GM18507 (cell line): ENCODE measurements at places on chromosomes 3 and 15.
A peak's percentile ranks its signal among the peaks of the same experiment; 100 is the strongest.

DNA sequence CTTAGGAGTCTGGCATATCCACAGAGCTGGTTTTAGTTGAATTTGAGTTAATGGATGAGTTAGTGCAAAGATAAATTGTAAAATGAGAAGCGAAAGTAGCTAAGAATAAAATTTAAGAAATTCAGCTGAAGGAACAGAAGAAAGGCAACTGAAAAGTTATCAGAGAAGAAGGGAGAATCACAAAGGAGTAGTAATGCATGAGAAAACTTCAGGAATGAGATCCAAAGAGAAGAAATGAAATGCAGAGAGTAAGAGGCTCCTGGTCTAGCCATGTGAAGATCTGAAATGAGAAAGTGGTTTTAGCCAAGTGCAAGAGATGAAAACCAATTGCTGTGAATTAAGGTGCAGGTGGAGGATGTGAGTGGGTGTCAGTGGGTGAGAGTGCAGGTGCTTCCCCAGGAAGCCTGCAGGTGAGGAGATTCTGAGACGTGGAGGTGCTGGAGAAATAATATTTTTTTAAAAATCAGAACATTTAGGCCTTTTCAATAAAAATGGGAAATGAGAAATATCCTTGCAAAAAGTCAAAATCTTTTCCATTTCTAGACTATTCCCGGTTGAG is 18.5 kb downstream of the KBTBD8 start:
- DNase-seq: no peak

GRCh38 chr3:32614956-32615355 is 44.3 kb upstream of the DYNC1LI1 start:
- DNase-seq: no peak

- DNase-seq: no peak
These were observed 275.1 kb downstream of the PDZRN3 start for GRCh38 chr3:73349657-73350056.

GRCh38 chr3:133884887-133885711 is 10.6 kb downstream of the RAB6B start:
- no peak for DNase-seq

DNA sequence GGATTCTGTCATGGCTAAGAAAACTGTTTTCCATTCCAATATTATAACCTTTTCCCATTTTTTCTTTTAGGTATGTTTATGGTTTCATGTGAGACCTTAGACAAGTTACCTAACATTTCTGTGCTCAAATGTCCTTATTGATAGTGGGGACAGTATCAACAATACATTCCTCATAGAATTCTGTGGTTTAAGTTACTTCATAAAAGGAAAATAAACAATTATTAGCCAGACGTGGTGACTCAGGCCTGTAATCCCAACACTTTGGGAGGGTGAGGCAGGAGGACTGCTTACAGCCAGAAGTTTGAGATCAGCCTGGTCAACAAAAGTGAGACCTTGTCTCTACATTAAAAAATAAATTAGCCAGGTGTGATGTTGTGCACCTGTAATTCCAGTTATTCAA is 436.8 kb upstream of the CNTN4 start:
- no peak for DNase-seq

DNA sequence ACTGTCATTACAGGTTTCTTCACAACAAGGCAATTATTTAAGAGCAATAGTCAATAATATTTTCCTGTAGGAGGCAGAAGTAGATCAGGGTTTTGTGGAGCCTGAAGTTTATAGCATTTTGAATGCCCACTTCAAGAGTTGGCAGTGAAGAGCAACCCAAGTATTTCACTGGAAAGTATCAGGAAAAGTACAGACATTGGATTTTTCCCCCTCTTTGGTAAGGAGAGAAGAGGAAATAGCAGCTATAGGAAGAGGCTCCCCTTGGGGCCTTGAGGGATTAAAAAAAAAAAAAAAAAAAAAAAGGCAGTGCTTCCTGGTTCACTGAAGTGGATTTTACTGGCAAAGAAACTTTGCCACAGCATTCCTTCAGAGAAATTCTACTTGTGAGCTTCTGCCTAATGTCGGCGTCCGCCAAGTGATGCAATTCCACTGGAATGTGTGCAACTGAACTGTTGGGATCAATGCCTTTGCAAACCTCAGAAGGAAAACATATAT is 5.7 kb upstream of the CNTN6 start:
- DNase-seq: no peak

GRCh38 chr3:161028555-161029153 is 76.5 kb downstream of the B3GALNT1 start:
- DNase-seq: no peak

GRCh38 chr3:52685285-52685708 is 416 bp downstream of the PBRM1 start:
- peak; percentile 78 for DNase-seq

DNA sequence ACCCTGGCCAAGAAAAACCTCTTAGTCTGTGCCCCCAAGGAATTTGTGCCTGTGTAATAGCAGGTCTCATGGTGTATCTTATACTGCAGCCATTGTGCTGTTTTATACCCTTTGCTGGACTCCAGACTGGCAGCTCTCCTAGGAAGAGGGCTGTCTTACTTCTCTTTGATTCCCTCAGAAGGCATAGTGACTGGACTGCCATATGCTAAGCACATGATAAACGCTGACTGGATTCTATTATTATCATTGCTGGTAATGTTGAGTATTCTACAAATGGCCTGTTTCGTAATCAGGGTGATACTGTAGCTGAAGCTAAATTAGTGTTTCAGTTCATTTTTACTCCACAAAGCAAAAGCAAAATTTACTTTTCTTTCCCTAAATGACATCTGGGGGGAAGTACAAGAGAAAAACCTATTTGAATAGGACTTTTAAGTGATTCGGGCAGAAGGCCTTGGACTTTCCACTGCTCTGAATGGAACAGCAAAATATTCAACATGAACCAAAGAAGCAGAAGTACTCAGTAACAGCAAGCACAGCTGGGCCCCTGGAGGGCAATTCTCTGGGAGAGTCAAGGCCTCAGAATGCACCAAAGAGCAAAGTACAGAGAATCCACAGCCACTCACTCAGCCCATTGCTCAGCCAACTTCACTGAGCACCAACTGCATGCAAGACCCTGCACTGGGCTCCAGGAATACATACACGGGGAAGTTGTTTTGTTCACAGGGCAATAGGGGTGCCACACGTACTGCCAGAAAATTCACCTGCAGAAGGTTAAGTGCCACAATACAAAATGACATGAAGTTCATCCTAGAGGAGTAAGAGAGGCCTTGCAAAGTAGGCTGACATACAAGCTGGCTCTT is 7.9 kb upstream of the BCL2A1 start:
- no peak for DNase-seq

- no peak for DNase-seq
These were observed 1108.3 kb downstream of the ROBO1 start for GRCh38 chr3:78659386-78659987.

GRCh38 chr3:55607844-55608243 is 120.7 kb upstream of the WNT5A start:
- DNase-seq: peak; percentile 4

DNA sequence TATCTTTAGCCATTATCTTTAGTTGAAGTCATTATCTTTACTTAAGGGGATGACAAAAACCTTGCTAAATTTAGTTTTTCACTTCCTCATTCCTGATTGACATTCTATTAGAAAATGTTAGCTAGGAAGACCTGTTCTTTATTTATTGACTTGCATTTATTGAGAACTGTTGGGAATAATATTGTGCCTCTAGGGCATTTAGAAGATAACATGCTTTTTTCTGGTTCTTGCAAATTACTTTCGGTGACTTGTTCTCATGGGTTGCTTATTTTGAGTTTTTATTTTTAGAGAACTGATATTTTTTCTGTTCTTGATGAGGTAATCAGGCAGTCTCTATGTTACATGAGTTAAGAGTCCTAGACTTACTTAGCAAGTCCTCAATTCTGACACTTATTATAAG is 48.3 kb upstream of the CTDSPL start:
- no peak for DNase-seq

- no peak for DNase-seq
These were observed 46.1 kb downstream of the CACNA2D3 start for GRCh38 chr3:54168451-54168850.

- DNase-seq: no peak
These were observed 447.6 kb upstream of the IL12A start for GRCh38 chr3:159540882-159541495.

GRCh38 chr3:72411126-72411525 is 437.1 kb downstream of the SHQ1 start:
- no peak for DNase-seq

- DNase-seq: no peak
These were observed 141.5 kb downstream of the DUT start for GRCh38 chr15:48472756-48473155.

- no peak for DNase-seq
These were observed 67.1 kb downstream of the CRYGS start for GRCh38 chr3:186477033-186477432.

- DNase-seq: no peak
These were observed 47.5 kb downstream of the CFAP92 start for GRCh38 chr3:128946411-128946810.

GRCh38 chr3:111033470-111034050 is 38.1 kb upstream of the NECTIN3 start:
- DNase-seq: no peak

- no peak for DNase-seq
These were observed 478 bp downstream of the BNC1 start for GRCh38 chr15:83283813-83284558.

GRCh38 chr3:177835917-177836316 is 638.6 kb upstream of the TBL1XR1 start:
- no peak for DNase-seq

- no peak for DNase-seq
These were observed 222.3 kb upstream of the THBS1 start for GRCh38 chr15:39358441-39359041.

DNA sequence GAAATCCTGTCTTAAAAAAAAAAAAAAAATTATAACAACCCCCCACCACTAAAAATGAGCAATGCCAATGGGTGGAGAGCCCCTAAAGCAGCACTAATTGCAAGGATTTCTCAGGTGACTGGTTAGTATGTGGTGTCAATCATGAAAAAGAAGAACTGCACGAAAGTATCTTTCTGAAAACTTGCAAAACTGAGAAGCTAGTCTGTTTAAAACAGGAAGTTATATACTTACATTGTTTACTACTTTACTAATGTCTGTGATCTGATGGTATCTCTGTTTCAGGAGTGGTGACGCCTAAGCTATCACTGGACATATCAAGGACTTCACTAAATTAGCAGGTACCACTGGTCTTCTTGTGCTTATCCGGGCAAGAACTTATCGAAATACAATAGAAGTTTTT is at the start of gene CCR3:
Gene CCR3, plus strand, starts transcription at position 341 of the 400 bp plus-strand sequence. CDS start 22,699 bp downstream, outside the sequence.
- DNase-seq: no peak
